Activated CD4-positive, CD25-positive, alpha-beta regulatory T cell treated with anti-CD3 and anti-CD28 coated beads, Interleukin-2, amount 50 U/mL, for 72 hours (primary cell): ENCODE measurements at places on chromosomes 12 and 14.

DNA sequence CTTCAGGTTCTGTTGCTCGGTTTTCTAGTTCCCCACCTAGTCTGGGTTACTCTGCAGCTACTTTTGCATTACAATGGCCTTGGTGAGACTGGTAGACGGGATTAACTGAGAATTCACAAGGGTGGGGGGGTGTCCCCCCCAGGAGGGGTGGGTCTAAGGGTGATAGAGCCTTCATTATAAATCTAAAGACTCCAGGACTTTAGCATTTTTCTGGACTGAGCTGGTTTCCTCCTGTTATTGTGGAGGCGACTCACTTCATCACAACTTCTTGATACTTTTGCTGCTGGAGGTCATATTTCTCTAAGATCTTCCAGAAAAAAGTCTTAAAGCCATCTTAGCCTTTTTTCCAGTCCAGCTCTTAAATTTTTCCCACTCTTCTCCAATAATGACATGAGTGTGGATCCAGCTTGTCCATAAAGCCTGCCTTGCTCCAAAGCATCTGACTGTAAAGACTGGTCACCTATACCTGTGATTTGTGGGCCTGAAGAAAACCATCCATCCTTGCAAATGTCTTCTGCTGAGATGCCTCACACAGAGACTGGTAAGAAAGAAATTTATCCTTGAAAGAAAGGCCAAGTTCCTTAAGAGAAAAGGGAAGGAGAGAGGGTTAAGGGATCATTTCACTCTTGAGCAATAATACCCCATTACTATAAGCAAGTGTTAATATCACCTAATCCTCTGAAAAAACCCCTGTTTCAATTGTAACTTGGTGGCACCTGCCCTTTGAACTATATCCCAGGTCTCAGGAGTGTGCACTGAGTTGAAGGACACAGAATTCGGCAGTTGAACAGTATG is 19.7 kb upstream of the SLC2A14 start:
- no peak for DNase-seq

GRCh38 chr12:132174015-132174838 is 30.0 kb downstream of the NOC4L start:
- DNase-seq, result no peak

DNA sequence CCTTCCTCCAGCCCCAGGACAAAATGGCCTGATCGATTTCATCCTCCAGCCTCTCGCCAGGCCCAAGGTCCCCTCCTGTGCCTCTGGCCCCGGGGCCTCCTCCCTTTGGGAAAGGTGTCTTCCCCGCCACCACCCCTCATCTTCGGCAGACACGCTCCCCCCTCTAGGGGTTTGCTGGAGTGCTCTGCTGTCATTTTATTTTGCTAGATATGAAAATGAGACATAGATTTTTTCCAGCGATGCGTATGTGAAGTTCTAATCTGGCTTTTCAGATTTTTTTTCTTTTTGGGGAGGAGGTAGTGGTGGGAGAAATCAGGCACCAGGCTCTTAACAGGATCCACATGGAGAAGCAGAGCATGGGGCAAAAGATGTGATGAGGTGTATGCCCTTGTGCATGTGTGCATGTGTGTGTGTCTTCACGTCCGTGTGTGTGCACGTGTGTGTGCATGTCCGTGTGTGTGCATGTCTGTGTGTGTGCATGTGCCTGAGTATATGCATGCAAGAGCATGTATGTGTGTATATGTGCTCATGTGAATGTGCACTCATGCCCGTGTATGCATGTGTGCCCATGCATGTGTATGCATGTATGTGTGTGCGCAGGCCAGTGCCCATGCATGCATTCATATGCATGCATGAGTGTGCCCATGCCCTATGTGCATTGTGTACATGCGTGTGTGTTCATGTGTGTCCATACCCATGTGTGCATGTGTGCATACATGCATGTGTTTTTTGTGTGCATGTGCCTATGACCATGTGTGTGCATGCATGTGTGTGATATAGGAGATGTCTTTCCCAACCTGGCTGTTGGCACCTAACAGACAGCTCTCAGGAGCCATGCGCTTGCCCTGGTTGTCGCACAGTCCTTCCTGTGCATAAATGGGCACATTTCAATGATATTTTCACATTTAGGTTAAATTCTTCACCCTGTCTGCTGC is 203.0 kb downstream of the RBM19 start:
- no peak for DNase-seq

- no peak for DNase-seq
Observed at GRCh38 chr12:27595231-27595642, 71.2 kb downstream of the PPFIBP1 start.

DNA sequence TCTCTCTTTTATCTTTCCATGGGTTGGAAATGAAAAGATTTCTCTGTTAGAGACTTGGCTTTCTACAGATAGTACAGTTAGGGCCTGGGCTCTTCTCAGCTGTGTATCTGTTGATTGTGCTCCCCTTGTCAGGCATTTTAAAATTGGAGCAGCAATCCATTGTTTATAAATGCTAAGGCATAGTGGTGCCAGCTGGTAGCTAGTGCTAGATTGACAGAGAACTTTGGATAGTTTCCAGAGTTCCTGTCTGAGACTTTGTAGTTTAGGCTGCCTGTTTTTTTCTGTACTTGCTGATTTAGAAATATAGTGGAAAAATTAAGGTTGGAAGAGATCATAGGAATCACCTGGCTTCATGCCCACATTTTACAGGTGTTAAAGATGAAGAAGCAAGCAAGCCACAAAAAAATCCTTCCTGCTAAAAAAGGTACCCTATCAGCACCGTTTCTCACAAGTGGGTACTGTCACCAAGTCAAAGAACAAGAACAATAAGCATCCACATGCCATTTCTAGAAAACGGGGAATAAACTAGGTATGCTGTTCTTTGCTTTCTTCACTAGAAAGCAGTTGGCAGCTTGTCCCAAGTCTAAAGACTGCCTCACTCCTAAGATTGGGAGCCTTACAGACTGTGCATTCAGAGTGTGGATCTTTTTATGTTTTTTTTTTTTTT is 6.2 kb downstream of the TTLL5 start:
- DNase-seq, result no peak

GRCh38 chr12:52004042-52004648 is 2.6 kb upstream of the TAMALIN start:
- DNase-seq, result no peak

DNA sequence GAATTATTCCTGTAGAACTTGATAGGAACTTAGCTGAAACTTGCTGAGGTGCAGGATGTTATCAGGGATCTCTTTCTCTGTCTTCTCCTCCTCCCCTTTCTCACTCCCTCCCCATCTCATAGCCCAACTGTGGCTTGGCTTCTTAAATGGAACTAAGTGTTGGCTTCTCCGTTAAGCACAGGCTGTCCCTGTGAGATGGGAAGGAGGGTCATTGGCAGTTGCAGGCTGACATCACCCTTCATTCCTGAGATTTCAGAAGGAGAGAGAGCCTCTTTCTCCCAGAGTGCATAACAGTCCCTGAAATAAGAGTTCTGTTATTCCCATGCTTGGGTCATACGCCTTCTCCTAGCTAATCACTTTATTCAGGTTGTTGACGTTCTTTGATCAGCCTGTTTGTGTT is 162.0 kb downstream of the UNC79 start:
- no peak for DNase-seq

GRCh38 chr14:94761348-94761996 is 8.4 kb downstream of the GSC start:
- no peak for DNase-seq
